A172 (cell line): ENCODE measurements at places on chromosomes 1 and 21. TPM values are rescaled to one million over a fixed set of nuclear protein-coding genes. Genes with fewer than 3 reads are reported as not detected.

Gene DPT
- total RNA-seq: not detected in 2 replicates

Gene SELE
- total RNA-seq: not detected in 2 replicates

Gene AGO1
- total RNA-seq: 7.1 and 7.5 TPM in 2 replicates

Gene EDN2
- total RNA-seq: 1.3 and 2.6 TPM in 2 replicates

Gene PGBD5
- total RNA-seq: 2.2 and 2.5 TPM in 2 replicates

Gene KIF17
- 2.1 and 3.6 TPM in 2 replicates for total RNA-seq

Gene VANGL2
- 5.7 and 6.3 TPM in 2 replicates for total RNA-seq

Gene PRKAA2
- total RNA-seq: 4.0 and 4.8 TPM in 2 replicates

Gene HFM1
- total RNA-seq: not detected in 2 replicates

Gene CYP4A11
- total RNA-seq: not detected in 2 replicates

Gene ENTREP3
- 10.7 and 11.4 TPM in 2 replicates for total RNA-seq

Gene GPR3
- total RNA-seq: 0.05 and 0.50 TPM in 2 replicates

Gene NHLH1
- not detected in 2 replicates for total RNA-seq

Gene VWA5B1
- total RNA-seq: not detected in 2 replicates

Gene CCDC17
- total RNA-seq: 0.26 and 0.38 TPM in 2 replicates
